ENCODE measurements at places on chromosomes 5 and 9.
A peak's percentile ranks its signal among the peaks of the same experiment; 100 is the strongest.

DNA sequence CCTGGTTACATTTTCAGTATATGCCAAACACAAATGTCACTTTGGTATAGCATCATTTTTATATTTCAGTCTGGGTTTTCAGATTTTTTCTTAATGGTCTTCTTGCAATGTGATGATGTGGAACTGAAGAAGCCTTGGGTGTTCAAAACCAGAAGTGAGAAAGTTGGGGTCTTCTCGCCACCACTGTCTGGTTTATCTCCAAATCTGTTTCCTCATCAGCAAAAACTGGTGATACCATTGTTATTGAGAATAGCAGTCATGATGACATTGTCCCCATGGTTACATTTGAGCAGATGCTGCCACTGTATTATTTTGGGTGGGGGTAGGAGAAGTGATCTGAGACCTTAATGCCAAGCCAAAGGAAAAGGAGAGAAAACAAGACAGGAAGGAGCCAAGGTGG, 85.9 kb upstream of the MAP3K1 start:
- DNase-seq, result no peak

- DNase-seq, result no peak
These were observed 561.1 kb downstream of the KCTD16 start for GRCh38 chr5:144731786-144732185.

DNA sequence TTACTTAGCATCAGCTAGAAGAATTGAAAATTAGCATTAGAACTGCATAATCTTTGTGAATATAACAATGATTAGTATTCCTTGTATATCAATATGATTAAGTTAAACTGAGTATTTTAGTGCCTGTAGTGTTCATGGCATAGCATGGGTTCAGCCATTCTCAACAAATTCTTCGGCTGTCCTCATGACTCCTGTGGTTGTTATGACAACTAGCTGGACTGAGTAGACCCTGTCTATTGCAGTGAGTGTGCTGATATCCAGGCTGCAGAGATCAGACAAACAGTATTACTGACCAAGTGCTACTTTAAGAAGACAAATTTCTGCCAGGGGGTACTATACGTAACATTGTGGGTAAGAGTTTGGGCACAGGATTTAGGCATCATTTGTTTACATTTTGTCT, 125.9 kb downstream of the NUDT12 start:
- DNase-seq, result no peak

DNA sequence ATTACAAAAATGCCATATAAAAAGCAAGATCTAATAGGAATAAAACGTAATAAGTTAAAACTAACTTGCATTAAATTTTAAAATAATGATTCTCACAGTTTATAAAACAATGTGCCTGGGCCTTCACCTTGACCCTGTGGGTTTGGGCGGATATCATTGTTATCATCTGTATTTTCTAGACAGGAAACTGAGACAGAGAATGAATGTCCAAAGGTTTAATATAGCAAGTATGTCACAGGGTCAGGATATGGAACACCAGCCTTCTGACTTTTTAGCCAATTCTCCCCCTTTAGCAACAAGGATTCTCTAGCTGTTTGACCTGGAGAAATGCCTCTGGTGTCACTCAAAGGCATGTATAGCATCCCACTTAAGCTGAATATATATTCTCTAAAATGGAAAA, 67.2 kb downstream of the ITGA1 start:
- DNase-seq, result no peak

DNA sequence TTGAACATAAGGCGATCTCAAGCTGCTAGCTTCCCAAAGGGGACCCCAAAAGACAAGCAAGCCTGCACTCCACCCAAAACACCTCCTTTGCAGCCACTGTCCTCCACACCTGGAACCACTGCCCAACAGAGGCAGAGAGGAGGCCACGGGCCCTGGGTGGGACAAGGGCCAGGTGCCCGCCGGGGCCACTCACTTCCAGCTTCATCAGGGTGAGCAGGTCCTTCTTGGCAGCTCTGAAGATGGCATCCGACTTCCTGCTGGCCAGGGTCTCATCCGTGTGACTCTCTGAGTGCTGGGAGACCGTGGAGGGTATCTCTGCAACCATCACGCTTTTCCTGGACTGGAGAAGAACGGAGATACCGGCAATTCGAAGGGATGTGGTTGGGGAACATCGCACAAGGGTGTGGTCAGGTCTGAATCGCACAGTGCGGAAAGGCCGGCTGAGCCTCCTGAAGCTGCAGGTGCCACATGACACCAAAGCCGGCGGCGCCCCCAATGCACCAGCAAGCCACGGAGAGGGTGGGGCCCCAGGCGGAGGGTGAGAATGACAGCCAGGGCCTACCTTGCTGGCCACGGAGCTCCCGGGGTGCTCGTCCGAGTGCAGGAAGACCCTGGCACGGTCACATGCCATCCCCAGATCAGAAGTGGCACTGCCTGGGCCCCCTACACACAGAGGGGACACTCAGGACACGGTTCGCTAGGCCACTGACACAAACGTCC, 44.6 kb downstream of the PNPLA7 start:
- DNase-seq, result no peak

DNA sequence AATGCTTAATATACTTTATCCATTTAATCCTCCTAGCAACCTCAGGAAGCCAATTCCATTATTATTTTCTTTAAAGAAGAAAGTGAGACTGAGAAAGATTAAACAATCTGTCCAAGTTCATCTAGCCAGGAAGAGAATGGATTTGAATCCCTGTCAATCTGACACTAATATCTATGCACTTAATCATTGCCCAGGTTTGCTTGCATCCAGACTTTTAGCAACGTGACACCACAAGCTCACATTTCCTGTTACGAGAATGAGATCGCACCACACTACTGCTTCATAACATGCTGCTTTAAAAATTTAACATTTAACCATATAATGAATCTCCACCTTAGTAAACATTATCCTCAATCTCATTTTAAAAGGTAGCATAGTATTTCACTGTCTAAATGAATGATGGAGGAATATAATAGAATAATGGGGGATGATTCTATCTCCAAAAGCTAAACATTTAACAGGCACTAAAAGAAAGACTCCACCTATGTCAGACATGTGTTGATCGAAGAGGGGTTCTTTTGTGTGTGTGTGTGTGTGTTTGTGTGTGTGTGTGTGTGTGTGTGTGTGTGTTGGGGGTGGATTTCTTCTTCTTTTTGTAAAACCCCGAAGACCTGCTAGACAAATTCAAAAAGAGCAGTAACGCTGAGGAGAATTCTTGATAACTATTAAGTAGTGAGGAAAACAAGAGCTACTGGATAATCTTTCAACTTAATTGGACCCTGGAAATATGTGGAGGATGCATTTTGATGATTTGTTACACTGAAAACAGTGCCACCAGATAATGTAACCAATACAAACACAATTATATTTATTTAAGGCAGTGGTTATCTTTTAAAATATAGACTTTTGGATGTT, 138.7 kb upstream of the NR3C1 start:
- no peak for DNase-seq

- no peak for DNase-seq
These were observed 71.8 kb downstream of the PHF2 start for GRCh38 chr9:93648181-93648580.

DNA sequence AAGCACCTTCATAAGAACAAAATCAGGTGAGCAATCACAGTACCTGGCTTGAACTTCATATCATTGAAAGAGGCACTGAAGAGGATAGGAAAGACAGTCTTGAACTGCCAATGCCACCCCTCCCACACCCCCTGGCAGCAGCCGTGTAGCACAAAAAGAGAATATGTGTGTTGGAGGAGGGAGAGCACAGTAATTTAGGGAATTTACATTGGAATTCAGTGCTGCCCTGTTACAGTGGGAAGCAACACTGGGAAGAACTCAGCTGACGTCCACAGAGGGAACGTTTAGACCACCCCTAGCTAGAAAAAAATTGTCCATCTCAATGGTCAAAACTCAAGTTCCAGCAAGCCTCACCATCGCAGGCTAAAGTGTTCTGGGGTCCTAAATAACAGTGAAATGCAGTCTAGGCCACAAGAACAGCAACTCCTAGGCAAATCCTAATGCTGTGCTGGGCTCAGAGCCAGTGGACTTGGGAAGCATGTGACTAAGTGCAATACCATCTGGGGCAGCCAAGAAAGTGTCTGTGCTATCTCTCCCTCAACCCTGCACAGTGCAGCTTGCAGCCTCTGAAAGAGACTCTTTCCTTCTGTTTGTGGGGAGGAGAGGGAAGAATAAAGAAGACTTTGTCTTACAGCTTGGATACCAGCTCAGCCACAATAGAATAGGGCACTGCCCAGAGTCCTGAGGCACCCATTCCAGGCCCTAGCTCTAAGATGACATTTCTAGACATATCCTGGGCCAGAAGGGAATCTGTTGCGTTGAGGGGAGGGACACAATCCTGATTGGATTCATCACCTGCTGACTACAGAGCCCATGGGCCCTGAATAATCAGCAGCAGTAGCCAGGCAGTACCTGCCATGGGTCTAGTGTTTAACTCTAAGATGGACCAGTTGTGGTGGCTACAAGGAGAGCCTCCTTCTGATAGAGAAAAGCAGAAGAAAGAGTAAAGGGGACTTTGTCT, 62.1 kb upstream of the VLDLR start:
- DNase-seq, result no peak

DNA sequence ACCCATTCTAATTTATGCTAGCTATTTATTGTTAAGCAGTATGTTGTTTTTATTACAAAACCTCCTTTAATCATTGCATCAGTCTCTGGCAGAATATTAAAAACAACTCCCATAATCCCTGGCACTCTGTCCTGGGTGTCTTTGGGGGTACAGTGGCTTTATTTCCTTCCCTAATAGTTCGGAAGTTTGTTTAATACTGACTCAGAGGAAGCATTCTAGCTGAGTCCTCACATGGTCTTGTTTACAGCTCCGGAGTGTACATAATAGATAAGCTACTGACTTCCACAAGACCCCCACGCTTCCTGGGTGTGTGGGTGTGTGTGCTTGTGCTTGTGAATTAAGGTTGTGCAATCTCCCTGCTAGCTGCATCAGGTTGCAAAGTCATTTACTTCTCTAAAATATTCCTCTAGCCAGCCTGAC, 149.8 kb upstream of the CDKN2B start:
- DNase-seq, result peak; percentile 17

DNA sequence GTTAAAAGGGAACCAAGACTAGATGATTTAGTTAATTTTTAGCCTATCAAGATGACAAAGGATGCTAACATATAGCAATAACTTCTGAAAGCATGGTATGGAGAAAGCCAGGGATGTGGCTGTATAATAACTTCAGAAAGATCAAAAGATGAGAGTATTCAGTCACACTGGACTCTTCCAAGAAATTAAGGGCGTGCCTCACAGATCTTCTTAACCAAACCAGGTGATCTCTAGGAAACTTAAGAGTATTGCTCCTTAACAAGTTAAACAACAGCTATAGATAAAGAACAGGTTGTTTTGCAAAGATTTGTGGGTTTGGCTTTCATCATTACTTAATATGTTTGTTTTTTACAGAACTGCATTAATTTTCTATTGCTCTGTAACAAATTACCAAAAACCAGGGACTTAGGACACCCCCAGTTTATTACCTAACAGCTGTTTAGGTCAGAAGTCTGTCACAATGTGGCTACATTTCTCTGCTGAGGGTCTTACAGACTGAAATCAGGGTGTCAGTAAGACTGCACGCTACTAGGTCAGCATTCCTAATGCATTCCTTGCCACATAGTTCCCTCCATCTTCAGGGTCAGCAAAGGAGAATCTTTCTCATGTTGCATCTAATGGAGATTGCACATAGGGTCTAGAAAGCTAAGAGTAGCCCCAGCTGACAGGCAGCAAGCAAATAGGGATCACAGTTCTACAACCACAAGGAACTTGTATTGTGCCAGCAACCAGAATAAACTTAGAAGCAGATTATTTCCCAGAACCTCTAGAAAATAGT, 113.8 kb downstream of the WDR70 start:
- no peak for DNase-seq

Measured in CD4-positive, alpha-beta T cell (primary cell).